ENCODE measurements at places on chromosomes 12 and 14.

DNA sequence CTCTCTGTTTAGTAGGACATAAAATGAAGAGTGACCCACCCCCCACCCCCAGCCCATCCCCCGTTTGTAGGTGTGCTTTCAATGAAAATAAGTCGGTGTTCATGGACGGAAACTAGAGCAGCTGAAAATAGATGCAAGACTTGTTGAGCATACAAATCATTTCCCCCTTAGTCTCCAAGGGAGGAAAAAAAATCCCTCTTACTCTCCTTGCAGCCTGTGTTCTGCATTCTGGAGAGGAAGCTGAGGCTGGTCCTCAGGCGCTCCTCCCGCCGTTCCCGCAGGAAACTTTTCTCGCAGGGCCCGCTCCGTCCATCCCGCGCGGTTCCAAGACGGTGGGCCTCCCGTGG lies 259.0 kb upstream of the E2F7 start:
- no peak for DNase-seq

- no peak for DNase-seq
Observed at GRCh38 chr12:33222357-33222756, 217.3 kb downstream of the SYT10 start.

DNA sequence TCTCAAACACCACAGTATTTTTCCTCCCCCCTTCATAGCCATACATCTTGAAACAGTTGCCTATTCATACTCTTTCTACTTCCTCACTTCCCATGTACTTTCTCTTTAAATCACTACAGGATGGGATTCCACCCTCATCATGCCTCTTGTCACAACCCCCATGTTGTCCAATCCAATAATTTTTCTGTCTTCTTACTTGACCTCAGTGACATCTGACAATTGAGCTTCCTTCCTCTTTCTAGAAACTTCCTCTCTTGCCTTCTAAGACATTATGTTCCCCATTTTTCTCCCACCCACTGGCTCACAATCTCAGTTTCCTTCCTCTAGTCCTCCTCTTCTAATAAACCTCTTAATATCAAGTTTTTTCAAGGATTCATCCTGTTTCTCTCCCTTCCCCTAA lies 5.3 kb downstream of the C2CD5 start:
- no peak for DNase-seq

- DNase-seq = no peak
Observed at GRCh38 chr14:66074537-66074936, 411.6 kb upstream of the CCDC196 start.

DNA sequence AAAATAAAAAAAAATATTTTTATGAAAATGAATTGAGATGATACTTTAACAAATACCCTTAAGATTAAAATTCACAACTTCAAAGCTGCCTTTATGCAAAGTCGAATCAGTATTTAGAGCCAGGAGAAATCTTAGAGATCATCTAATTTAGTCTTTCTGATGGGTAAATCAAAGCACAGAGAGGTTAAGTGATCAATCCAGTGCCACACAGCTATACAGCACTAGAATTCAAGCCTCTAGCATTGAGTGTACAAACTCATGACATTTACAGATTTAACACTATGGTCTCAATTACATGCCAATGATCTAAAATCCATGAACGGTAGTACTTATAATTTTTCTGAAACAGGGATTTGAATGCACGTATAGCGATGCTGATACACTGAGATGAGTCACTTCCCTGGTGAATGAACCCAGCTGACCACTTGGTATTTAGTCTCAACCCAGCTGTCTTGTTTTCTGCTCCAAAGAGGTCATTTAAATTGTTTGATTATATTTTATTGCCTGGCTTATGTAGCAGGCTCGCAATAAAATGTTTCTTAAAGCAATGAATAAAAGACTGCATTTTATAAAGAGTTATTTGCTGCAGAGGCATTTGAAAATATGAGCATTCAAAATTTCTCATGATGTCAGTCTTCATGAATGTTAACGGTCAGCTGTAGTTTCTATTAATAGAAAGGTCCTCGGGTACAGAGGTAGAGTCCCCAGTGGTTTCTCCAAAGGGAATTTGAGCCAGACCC lies 152.4 kb upstream of the PRICKLE1 start:
- no peak for DNase-seq

DNA sequence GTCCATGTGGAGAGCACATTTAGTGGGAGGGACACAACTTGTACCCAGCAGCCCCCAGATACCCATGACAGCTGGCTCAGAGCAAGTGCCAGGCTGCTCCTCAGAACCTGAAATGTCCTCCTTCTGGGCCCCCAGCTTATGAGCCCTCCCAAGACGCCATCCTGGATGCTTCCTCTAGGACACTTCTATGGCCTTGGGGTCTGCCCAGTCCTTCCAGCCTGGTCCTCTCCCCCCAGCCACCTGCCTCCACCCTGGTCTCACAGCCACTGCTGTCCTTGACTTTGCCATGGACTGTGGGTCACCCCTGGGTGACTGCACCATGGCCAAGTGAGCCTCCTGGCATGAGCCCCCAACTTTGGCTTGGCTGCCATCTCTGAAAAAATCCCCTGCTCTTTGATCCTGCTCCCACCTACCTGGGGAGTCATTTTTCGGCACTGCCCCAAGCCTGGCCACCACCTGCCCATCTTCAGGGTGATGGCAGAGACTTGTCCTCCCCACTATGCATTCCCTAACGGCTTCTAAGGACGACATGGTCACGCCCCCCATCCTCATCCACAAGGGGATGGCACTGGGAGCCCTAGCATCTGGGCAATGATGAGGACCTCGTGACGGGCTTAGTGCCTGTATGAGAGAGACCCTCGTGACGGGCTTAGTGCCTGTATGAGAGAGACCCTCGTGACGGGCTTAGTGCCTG lies 323.7 kb downstream of the TMEM121 start:
- no peak for DNase-seq

GRCh38 chr12:103924761-103925641 lies 5.2 kb upstream of the HSP90B1 start:
- no peak for DNase-seq

- no peak for DNase-seq
Observed at GRCh38 chr14:37027188-37027824, 145.1 kb downstream of the SLC25A21 start.

GRCh38 chr12:101947316-101947715 lies 69.9 kb downstream of the DRAM1 start:
- DNase-seq = no peak

DNA sequence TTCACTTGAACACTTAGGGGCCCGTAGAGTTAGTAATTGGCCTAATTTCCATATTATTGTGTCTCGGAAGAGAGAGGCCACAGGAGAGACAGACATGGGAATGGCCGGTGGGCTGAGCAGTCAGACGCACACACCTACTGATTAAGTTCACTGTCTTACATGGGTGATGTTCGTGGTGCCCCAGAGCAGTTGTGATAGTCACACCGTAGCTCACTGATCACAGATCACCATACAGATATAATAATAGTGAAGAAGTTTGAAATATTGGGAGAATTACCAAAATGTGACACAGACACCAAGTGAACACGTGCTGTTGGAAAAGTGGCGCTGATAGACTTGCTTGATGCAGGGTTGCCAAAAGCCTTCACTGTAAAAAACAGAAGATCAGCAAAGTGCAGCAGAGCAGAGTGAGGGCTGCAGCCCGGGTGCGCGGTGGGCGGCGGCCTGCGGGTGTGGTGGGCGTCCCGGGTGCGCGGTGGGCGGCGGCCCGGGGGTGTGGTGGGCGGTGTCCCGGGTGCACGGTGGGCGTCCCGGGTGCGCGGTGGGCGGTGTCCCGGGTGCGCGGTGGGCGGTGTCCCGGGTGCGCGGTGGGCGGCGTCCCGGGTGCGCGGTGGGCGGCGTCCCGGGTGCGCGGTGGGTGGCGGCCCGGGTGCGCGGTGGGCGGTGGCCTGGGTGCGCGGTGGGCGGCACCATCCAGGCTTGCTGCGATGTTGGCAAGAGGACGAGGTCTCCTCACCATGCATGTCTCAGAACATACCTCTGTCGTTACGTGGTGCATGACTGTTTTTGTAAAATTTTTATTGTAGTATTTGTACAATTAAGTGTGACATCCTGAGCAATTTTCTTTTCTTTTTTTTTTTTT lies 34.3 kb upstream of the TEX22 start:
- DNase-seq = no peak

DNA sequence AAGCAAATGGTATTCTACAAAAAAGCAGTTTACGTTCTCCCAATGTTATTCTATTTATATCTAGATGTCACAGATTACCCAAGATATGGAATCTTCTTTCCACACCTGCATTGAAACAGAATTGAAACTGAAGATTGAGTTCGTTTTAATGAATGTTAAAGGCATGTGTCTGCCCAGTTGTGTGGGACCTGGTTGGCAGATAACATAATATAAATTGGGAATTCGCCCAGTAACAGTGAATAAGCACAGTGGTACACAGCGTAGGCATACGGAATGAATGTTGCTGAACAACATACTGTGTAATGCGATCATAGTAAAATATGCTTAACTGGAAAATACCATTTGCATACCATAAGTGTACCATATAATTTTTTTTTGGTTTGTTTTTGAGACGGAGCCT lies 4.3 kb downstream of the KHNYN start:
- DNase-seq = no peak

DNA sequence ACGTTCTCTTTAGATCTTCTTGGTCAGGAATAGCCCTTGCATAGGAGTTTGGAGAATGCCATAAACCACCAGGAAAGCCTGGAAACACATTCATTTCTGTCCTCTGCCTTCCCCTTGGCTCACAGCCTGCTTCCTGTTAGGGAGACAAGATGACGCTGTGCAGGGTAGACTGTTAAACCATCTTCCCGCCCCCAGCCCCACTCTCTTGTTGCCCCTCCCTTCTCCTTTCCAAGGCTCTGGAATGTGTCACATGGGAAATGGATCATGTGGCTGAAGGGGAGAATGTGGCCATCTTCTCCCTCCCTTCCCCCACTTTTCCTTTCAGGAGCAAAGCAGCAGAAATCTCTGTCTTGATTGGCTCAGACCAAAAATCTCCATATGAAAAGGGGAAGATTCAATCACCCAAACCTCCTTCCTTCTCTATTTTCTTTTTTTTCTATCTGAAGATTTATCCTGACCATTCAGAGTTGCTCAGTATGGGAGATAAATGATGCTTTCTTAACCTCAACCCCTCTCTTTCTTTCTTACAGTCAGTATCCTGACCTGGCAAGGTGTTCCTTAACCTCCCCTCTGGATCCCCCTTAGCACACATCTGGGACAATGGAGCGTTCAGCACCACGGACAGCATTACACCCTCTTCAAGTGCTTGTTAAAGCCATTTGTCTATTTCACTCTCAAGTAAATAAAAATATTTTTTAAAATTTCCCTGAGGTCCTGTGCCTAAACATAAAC lies 11.4 kb downstream of the GPR19 start:
- no peak for DNase-seq

GRCh38 chr12:107296681-107297089 lies 203.3 kb upstream of the CRY1 start:
- no peak for DNase-seq

GRCh38 chr12:94205822-94206221 lies 57.4 kb downstream of the PLXNC1 start:
- DNase-seq = no peak

DNA sequence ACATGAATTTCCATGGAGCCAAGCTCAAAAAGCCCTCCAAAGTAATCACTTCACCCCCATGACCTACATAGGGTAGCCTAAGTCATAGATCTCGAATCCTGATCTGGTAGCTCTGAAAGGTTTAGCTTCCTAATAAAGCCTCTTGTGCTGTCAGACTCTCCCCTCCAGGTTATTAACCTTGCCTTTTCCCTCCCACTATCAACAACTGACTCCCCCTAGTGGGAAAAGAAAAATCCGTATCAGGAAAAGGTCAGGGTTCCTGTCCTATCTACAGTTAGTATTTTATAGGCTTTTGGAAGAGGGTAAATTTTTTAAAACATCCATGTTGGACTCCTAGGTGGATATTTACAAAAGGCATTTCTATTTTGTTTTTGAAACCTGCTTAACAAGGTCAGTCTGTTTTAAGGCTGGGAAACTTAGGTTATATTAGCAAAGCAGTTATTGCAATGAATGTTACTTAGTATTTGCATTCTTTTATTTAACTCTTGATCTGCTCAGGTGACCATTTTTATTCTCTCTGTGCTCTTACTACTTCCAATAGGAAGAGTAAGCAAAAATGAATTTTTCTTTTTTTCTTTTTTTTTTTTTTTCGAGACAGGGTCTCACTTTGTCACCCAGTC lies 8.0 kb downstream of the YY1 start:
- no peak for DNase-seq

- DNase-seq = no peak
Observed at GRCh38 chr12:28585146-28585545, 394.9 kb downstream of the CCDC91 start.

GRCh38 chr12:99110868-99111267 lies 465.8 kb downstream of the APAF1 start:
- no peak for DNase-seq

- DNase-seq = no peak
Observed at GRCh38 chr12:26939953-26940352, 1.7 kb downstream of the FGFR1OP2 start.

GRCh38 chr12:114812858-114813761 lies 129.1 kb upstream of the TBX3 start:
- DNase-seq = no peak

GRCh38 chr14:81727218-81727617 lies 193.6 kb upstream of the SEL1L start:
- DNase-seq = no peak

DNA sequence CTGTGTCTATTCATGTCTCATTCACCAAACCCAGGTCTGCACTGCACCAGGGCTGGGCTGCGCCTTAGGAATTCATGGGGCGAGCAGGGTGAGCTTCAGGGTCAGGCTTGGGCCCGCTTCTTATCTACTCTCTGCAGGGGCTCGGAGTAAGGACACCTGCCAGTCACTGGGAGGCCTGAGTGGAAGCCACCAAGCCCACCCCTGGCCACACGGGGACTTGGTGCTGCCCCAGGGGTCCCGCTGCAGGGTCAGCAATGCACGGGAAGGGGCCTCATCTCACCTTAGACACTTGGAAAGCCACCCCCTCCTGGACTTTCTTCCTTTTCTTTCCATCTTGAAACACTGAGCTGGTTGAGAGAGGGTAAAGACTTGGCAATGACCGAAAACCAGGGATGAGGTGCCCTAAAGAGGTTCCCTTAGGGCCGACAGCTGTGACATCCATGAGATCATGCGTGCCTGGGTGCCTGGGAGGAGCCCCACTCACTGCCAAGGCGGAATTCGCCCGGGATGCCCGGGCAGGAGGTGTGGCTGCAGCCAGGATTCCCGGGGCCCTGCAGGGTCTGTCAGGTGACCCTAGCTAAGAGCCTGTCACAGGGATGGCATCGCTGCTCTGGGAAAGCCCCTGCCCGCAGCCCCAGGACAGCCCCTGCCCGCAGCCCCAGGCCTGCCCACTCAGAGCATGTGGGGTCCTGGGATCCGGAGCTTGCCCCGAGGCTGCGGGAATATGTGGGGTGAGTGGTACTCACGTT lies 45.5 kb upstream of the EML1 start:
- DNase-seq = no peak

DNA sequence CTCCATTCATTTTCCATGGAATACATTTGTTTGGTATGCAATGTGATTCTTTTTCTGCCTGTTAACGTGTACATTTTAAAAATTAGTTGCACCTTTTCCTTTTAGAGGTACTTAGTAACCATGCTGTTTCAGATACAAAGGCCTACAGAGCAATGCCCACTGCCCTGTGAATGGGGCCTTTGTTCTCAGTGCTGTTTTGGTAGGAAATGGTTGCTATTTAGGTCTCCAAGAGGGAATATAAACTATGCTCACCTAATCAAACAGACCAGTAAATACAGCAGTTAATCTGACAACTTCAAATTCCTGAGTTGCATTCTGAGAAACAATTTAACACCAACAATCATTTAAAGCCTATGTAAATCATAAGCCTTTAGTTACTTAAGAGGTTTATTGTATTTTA lies 188.7 kb downstream of the BCAT1 start:
- DNase-seq = no peak

- no peak for DNase-seq
Observed at GRCh38 chr12:5554711-5555110, 122.8 kb downstream of the NTF3 start.

- DNase-seq = no peak
Observed at GRCh38 chr12:75890660-75891059, 140.9 kb downstream of the PHLDA1 start.
